Eye (tissue), 1 donor: ENCODE measurements at places on chromosomes 16 and 17.

DNA sequence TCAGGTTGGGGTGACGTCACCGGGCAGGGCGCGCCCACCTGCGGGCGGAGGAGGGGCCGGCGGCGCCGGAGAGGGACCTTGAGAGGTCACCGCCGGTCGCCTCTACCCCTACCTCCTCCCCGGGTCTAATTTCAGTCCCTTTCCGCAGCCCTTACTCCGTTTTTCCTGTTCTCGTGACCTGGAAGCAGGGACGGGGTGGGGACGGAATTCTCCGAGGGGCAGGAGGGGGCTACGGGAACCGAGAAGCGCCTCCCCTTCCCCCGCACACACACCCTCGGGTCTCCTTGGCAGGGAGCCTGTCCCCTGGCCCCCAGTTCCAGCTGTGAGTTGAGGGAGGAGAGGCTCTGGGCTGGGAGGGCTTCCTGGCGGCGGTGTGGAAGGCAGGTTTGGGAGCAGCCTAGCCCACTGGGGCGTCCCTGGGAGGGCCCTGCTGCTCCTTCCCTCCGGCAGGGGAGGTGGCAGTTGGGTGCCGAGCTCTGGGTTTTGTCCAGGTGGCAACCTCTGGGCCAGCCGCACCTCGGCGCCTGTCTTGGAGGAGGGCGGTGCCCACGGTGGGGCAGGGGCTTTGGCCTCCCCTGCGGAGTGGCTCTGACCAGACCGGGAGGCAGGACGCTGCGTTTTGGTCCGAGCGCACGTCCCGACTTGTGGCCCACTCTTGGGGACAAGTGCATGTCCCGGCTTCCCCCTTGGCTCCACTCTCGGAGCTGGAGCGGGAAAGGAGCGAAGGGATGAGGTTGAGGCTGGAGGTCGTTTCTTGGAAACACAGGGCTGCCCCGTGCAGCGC, 773 bp downstream of the SYNGR3 start:
- peak; percentile 44 for DNase-seq

- no peak for DNase-seq
These were observed 13.6 kb downstream of the CDC42EP4 start for GRCh38 chr17:73297934-73298861.

GRCh38 chr16:14963281-14964173, 11.3 kb upstream of the PDXDC1 start:
- DNase-seq: no peak

DNA sequence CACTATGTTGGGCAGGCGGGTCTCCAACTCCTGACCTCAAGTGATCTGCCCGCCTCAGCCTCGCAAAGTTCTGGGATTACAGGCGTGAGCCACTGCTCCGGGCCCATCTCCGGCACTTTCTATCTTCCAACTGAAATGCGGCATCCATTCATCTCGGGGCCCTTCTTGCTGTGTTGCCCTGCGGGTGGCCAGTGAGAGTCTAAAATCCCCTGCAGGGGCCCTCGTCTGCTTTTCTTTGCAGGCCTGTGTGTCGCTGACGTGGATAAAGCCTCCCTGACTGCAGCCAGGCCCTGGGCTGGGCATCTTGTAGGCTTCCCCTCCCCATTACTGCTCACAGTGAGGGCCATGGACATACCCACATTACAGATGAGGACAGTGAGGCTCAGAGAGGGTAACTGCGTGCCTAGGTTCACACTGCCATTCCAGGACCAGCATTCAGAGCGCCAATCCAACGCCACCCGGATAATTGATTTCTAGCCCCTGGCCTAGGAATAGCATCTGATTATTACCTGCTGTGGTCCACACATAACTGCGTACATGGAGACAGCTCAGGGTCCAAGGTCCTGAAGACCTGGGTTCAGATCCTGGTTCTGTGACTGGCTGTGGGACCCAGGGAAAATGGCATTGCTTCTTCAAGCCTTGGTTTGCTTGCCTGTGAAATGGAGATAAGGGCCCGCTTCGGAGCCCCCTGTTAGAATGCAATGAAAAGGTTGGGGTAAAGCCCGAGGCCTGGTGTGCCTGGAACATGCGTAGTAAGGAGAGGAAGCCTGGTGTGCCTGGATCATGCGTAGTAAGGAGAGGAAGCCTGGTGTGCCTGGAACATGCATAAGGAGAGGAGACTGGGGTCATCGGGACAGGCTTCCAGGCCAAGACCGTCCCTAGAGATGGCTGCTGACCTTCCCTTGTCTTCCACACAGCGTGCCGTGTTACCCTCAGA, 25.0 kb downstream of the CRISPLD2 start:
- no peak for DNase-seq
